ENCODE measurements at places on chromosomes 3 and 15.

DNA sequence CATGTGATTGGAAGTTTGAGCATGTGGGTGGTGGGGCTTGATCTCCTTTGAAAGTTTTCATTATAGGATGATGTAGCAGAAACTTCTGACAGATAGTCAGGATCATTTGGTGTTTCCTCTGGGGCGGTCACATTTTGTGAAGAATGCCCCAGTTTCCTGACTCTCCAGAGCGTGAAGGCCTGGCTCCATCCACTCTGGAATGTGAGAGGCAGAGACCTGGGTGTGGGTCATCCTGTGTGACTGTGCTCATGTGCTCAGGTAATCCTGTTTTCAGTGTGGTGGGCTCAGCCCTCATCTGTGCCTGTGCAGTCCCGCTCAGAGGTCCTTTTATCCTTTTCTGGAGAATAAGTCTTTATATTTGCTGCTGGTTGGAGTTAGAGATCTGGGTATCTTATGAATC lies 81.0 kb downstream of the RGMA start:
- H3K4me1 ChIP-seq = no peaks in the 10 kb centered on the region
- peak overlapping the region; percentile 67 for H3K27ac ChIP-seq
- no peak overlapping the region for H3K4me3 ChIP-seq
- no peak for DNase-seq
- peaks cover 96% of the 10 kb centered on the region for H3K36me3 ChIP-seq

- no peaks in the 10 kb centered on the region for H3K36me3 ChIP-seq
- DNase-seq = peak; percentile 37
- H3K4me3 ChIP-seq = no peak overlapping the region
- no peaks in the 10 kb centered on the region for H3K4me1 ChIP-seq
- no peaks in the 10 kb centered on the region for H3K27me3 ChIP-seq
Measured at GRCh38 chr3:151430821-151431484, 29.9 kb downstream of the IGSF10 start.

DNA sequence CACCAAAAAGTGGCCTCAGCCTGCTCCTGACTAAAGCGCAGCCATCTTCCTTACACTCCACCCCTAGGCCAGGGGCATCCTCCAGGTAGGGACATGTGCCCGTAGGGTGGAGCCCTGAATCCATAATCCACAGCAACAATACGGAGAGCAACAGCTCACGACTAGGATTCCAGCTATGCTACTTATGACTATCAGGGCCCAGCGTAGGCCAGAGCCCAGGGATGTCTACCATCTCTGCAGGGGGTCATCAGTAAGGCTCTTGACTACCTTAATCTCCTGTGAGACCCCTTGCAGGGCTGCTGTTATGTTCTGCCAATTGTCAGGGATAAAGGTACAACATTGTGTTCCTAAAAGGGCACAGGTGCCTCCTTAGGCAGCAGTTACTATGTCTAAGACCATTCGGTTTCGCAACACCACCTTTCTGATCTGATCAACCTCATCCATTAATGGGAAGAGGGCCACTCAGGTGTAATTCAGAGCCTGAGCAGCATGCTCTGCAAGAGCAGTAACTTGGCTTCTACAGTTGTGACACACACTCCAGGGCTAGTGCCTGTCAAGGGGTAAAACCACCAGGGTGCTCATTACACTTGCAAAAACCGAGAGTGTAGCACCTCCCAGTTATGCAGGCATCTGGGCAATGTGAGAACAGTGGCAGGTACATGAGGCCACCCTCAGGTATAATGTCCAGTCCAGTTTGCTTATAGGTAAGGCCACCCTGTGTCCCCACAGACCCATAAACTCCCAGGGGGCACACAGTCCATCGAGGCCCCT lies 11.0 kb downstream of the CCRL2 start:
- peaks cover 51% of the 10 kb centered on the region for H3K4me1 ChIP-seq
- no peaks in the 10 kb centered on the region for H3K36me3 ChIP-seq
- H3K27ac ChIP-seq = peak overlapping the region; percentile 68
- H3K27me3 ChIP-seq = no peaks in the 10 kb centered on the region
- DNase-seq = no peak

DNA sequence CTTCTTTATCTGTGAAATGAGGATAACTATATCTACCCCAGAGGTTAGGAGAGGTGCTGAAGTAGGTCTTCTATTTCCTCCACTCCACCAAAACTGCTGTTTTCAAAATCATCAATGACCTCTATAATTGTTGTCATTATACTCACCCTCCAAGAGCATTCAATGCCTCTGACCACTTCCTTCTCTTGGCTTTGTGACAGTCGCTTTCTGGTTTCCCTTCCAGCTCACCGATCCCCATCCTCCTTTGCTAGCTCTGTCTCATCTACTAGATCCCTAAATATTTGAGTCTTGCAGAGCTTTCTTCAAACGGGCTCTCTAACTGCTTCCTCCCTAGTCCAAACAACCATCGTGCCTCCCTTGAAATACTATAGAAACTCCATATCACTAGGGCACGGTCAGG lies 153.5 kb downstream of the RPLP1 start:
- H3K27me3 ChIP-seq = no peaks in the 10 kb centered on the region
- no peak overlapping the region for H3K4me3 ChIP-seq
- DNase-seq = no peak
- H3K27ac ChIP-seq = no peak overlapping the region
- H3K36me3 ChIP-seq = no peaks in the 10 kb centered on the region
